Muscle of arm (tissue), 14 donors: ENCODE measurements at places on chromosomes 6 and 20.

DNA sequence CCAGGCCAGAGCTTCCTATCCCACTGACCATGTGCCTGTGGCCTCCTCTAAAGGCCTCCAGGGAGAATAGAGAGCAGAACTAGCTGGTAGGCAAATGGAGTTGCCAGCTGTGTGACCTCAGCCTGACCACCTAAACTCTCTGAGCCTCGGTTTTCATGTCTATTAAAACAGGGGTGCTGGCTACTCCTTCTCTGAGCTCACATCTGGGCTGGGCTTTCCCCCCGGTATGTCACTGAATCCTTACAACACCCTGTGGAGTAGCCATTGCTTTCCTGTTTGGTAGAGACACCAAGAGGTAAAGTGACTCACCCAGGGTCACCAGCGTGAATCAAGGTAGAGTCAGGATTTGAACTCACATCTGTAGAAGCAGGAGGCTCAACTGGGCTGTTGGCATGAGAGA lies 132.1 kb downstream of the JPH2 start:
- no peak for DNase-seq

GRCh38 chr6:142011156-142011555 lies 121.6 kb upstream of the GJE1 start:
- no peak for DNase-seq

GRCh38 chr20:32052090-32052777 lies at the start of gene HCK:
Gene HCK (plus strand): TSS chr20:32052242.
- DNase-seq, result no peak

- no peak for DNase-seq
These were observed 86.2 kb downstream of the TULP4 start for GRCh38 chr6:158398252-158399024.

DNA sequence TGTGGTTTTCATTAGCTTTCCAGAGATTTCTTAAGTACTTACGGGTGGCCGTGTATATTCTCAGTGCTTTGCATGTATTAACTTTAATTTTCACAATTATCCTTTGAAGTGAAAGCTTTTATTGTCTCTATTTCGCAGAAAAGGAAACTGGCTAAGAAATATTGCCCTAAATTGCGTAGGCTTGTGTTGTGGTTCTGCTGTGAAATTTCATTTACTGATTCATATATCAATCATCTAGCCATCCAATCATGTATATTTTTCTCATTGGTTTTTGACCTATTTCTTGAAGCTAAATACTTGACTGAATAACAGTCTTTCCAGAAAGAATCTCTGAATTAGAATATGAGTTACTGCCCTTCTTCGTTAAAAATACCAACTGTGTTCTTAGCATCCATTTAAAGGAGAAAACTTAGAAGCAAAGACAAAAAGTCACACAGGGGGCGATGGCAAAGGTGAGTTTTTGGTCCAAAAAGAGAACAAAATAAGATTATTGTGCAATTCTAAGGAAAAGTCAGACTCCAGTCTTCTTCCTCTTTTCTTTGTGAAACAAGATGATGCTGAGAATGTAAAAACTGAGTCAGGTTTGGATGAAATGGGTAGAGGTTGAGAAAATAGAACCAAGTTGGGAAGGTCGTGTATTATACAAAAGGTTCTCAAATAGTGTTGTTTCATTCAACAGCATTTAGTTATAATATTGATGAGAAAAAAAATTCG lies 1.4 kb downstream of the CYB5R4 start:
- no peak for DNase-seq

DNA sequence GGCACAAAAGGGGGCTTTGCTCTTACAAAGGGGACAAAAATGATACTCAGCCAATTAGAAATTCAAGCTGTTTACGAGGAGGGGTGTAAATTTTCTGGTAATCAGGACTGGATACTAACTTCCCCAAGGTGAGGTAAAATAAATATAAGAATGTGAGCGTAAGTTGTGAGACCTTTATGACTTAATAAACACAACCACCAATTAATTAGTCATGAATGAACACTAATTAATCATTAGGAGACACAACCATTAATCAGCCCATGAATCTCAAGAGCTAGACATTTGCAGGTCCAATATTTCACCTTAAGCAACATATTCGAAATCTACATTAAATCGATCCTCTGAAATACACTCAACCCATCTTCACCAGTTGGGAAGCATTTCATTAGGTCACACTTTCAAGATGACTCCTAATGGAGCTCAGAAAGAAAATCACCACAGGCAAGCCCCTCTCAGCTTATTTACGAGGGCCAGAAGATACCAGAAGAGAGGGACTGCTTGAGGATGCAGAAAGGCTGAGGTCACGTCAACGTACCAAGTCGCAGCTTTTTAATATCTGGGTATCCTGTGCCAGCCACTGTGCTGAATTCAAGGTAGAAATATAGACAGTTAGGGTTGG lies 2.7 kb downstream of the ADTRP start:
- no peak for DNase-seq
